CMK (cell line): ENCODE measurements at places on chromosomes 2 and 18.

DNA sequence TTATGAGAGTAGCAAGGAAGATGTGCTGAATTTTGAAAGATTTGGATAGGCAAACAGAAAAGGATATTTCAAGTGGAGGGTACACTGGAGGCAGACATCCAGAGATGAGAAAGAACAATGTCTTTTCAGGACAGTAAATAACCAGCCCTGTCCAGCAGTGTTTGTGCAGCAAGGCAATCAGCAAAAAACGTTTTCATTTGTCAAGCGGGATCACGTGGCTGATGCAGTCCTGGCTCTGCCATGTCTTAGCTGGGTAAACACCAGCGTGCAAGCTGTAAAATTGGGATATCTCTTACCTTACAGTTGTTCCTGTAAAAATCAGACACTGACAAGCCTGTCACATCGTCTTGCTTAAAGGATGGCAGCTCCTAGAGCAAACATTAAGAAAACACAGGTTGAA is 67.8 kb downstream of the CWC22 start:
- no peak for DNase-seq

GRCh38 chr18:24491927-24492834 is 31.7 kb downstream of the HRH4 start:
- DNase-seq: no peak

DNA sequence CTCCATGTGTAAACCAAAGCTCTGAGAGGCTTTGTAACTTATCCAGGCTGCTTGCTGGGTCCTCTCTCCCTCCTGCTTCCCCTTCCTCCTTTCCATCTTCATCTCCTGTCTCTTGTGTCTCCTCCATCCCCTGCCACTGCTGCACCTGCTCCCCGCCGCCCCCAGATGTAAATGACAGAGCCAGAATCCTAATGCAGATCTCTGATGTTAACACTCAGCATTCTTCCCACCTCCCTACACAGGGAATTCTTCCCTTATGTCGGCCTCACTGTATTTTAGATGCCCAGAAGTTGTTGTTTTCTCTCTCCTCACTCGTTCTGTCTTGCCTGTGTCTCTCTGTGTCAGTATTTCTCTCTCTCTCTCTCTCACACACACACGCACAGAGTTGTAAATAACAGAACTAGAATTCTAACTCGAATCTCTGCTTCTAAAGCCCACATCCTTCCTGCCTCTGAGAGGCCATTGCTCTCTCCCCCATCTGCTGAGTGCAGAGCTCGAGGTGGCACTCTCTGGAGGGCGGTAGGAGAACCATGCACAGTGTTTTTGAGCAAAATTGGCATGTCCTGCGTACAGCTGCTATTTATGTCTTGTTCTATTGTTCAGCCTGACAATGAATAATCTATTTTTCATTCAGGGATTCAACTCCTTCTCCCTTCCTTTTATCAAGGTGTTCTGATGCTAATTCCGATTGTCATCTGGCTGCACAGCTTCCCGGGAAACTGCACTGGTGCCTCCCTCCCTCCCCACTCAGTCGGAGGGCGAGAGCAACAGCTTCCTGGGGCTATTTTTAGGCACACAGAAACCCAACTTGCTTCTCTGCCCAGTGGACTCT is 219.9 kb downstream of the SH3RF3 start:
- DNase-seq: no peak

DNA sequence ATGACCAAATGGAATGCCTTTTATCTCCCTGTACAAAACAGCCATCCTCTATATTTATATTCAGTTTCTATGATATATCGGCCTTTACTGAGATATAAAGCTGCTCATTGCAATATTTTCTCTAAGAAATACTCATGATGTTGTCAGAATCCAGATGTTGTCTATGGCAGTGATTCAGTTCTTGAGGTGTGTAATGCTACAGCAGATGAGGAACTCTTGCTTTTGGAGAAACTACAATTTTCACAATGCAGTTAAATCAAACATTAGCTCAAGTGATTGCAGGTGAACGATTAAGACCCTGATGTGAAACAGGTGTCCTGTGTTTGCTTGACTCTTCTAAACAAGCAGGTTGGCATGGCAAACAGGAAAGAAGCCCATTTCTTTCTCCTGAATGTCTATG is 256.2 kb upstream of the CDH20 start:
- DNase-seq: no peak

DNA sequence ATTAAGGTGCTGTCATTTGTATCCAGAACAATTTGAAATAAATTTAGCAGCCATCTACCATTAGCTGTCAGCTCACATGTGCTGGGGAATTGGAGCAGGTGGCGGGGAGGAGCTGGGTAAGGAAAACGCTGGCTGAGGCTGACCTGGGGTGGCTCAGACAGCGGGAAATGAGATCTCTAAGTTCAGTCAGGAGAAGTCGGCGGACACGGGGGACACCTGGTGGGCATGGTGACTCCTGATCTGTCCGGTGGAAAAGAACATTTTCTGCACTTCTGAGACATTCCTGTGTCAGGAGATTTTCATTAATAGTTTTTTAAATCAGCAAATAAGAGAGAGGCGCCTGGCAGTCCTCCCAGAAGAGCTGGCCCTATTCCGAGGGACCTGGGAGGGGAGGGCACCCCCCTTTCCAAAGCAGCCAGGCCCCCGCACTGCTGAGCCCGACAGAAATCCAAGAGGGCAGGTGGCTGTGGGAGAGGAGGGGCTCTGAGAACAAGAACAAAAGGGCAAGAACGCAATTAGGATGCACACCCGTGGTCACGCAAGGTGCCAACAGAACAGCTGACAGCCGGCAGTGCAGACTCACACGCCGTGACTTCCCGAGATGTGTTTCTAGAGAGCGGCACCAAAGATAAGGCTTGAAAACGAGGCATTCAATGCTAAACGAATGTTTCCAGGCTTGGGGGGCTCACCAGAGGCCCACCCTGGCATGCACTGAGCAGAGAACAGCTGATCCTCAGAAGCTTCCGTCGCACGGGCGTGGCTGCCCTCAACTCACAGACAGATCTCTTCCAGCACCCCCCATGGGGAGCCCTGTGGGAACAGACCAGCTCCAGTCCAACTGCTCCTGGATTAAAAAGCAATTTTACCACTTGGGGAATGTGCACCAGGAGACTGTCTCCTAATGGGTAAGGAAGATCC is 26.4 kb downstream of the SLC66A2 start:
- DNase-seq: no peak

DNA sequence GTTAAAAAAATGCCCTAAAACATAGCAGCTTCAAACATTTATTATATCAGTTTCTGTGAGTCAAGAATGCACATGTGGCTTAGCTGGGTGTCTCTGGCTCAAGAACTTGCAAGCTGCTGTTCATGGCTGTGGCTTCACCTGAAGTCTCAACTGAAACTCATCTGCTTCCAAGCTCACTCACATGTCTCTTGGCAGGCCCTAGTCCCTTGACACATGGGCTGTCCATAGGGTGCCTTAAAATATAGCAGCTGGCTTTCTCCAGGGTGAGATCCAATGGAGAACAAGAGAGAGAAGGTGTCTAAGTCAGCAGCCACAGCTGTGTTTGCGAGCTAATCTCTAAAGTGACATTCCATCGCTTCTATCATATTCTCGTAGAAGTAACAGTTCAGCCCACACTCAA is 152.8 kb downstream of the DSEL start:
- no peak for DNase-seq

DNA sequence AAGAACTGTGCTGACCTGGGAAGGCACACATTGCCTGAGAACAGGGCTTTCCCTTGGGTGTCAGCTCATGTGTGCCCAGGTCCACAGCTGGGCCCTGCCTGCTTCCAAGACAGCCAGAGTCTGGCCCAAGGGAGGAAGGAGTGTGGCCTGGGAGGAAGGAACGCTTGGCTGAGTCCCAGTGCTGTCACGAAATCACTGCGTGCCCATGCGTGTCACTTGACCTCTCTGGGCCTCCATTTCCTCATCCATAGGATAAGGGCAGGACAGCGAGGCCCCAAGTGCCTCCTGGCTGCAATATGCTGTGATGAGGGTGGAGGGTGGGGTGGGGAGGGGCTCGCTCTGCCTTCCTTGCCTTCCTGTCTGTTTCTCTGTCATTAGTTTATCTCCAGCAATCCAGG is 642 bp upstream of the KCNK3 start:
- DNase-seq: no peak

GRCh38 chr18:34085140-34085739 is 139.5 kb downstream of the NOL4 start:
- DNase-seq: no peak

GRCh38 chr2:20016346-20016745 is 3.9 kb upstream of the MATN3 start:
- DNase-seq: no peak

GRCh38 chr2:142901780-142902179 is 24.3 kb downstream of the KYNU start:
- no peak for DNase-seq

- DNase-seq: no peak
Measured at GRCh38 chr2:207777124-207777523, 7.4 kb upstream of the FZD5 start.

DNA sequence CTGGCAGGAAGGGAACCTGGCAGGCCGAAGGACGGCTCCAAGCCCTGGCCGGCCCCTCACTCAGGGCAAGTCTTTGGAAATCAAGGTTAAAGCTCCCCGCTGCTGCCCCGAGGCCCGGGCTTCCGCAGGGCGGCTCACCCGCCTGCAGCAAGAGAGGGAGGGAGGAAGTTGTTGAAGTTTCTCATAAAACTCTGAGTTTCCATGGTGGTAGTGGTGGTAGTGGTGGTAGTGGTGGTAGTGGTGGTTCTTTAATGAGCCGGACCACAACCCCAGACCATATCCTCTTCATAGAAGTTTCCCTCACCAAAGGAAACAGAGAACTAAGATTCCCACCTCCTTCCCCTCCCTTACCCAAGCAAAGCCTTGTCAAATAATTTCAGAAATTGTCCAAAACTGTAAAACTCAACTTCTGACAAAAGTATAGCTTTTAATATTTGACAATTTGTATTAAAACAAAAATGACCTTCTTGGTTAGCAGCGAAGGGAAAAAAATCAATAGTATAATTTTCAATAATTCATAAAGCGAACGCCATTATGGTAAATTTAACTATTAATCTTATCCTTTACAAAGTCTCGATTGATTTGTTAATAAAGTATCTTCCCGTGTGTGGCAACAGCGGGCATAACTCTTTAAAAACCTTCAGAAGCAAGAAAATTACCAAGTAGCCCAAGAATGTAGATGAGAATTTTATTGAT is 1.5 kb upstream of the HOXD10 start:
- DNase-seq: no peak

GRCh38 chr2:180061085-180061484 is 54.0 kb upstream of the CWC22 start:
- DNase-seq: no peak

DNA sequence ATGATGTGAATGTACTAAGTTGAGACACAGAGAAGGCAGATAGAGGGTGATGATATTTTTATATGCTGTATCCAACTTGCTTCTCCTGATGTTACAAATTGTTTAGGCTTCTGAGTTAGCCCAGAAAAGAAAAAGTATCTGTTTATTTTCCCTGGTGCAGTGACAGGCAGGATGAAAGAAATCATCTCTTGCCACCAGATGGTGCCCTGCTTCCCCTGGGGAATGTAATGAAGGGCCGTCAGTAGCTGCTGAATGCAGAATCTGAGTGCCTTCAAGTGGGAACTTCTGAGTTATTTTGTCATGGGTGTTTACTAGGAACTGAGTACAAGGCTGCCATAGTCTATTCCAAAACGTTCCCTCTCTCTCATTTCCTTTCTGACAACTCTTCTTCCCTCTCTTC is 525.6 kb downstream of the MBD2 start:
- DNase-seq: no peak

DNA sequence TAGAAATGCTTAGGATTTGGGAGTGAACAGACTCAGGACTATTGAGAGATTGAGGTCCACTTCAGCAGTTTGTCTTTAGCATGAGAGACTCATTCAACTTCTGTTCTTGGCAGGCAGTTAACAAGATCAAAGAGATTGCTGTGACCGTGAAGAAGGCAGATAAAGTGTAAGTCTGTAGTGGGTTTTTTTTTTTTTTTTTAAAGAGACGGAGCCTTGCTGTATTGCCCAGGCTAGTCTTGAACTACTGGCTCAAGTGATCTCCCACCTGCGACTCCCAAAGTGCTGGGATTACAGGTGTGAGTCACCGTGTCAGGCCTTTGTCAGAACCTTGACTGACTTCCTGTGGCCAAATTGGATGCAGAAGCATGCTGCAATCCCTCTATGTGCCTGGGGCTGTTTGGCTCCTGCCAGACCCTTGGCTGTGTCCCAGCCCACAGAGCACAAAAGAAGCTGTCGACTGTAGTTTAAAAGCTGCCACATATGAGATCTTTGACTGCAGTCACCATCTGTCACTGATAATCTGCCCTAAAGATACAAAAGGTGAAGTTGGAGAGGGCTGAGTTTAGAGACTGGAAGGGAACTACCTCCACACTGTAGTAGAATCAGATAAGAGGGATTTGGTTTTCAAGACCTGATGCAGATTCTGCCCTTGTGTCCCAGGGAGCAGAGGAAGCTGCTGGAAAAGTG is 9.9 kb downstream of the CCT7 start:
- no peak for DNase-seq

- DNase-seq: no peak
Measured at GRCh38 chr2:12651641-12652040, 65.1 kb upstream of the TRIB2 start.

DNA sequence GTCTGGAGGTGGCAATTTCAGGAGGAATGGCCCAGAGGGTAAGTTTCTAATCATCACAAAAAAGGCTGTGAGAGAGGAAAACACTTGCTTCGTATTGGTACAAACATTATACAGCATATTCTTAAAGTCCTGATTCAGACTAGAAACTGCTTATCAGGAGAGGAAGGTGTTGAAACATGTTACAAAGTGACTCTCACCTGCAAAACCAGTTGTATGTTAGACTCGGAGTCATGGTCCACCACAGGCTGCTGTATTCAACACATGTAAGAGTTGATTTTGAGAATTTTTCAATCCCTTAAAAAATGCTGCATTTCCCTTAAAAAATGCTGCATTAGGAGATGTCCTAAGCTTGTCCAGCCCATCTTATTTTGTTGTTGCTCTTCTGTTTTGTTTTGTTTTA is 61.5 kb downstream of the MBP start:
- DNase-seq: no peak

GRCh38 chr18:59459369-59460071 is 100.5 kb upstream of the LMAN1 start:
- no peak for DNase-seq

- DNase-seq: no peak
Measured at GRCh38 chr2:96528700-96529375, 7.7 kb upstream of the ARID5A start.

- no peak for DNase-seq
Measured at GRCh38 chr18:48355276-48356115, 53.7 kb downstream of the ZBTB7C start.
